ENCODE measurements at places on chromosomes 12 and 14.

GRCh38 chr12:98280152-98280551 lies 235.2 kb upstream of the TMPO start:
- no peak for DNase-seq

GRCh38 chr14:61179061-61179690 lies 102.0 kb downstream of the TMEM30B start:
- no peak for DNase-seq

- DNase-seq = no peak
Measured at GRCh38 chr14:89221109-89221810, 195.8 kb downstream of the FOXN3 start.

DNA sequence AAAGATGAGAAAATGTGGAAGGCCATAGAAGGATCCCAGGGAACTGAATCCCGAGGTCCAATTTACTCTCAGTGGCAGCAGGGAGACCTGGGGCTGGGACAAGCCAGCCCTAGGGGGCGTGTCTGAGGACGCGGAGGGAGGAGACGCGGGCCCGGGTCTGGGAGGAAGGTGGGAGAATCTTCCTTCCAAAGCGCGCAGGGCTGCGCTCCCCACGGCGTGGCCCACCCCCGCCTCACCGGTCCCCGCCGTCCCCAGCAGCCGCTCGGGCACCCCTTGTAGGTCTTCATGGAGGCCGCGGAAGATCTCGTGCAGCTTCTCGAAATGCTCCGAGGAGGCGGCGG lies 323 bp downstream of the VTI1B start:
- DNase-seq = peak; percentile 35

DNA sequence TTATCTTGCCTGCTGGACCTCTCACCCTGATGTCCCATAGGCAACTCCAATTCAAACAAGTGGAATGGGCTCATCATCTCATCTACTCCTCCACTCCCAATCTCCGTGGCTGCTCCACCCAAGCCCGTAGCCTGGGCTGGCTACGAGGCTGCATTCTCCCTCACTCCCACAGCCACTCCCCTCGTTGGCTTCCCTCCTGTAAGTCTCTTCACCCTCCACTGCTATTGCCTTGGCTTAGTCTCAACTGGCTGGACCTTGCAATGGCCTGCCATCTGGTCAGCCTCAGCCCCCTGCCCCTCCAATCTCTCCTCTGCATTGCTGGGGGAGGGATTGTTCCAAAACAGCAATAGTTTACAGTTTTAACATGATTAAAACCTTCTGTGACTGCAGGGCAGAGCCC lies 44.4 kb upstream of the PELI2 start:
- no peak for DNase-seq

DNA sequence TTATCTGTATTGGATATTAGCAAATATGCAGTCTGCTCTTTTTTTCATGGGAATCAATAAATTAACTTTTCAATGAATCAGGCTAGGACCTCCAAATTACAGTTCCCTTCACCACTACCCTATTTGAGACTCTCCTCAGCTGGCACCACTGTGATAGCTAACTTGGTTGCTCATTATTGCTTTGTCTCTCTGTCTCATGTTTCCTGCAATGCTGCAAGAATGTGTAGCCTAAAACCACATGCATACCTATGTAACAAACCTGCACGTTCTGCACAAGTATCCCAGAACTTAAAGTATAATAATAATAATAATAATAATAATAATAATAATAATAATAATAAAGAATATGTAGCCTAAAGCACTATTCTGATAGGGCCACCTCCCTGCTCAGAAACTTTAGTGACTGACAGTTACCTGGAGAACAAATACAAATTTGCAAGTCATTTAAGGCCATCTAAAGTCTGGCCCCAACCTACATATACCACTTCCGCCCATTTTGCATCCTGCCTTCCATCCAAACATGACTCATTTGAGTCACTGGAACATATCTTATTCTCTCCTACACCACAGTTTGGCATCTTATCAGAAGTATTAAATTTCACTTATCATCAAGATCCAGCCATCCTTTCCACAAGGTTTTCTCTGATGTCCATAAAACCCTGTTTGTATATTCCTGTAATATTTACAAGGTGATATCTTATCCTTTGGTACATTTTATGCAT lies 215.1 kb downstream of the LRRK2 start:
- no peak for DNase-seq

DNA sequence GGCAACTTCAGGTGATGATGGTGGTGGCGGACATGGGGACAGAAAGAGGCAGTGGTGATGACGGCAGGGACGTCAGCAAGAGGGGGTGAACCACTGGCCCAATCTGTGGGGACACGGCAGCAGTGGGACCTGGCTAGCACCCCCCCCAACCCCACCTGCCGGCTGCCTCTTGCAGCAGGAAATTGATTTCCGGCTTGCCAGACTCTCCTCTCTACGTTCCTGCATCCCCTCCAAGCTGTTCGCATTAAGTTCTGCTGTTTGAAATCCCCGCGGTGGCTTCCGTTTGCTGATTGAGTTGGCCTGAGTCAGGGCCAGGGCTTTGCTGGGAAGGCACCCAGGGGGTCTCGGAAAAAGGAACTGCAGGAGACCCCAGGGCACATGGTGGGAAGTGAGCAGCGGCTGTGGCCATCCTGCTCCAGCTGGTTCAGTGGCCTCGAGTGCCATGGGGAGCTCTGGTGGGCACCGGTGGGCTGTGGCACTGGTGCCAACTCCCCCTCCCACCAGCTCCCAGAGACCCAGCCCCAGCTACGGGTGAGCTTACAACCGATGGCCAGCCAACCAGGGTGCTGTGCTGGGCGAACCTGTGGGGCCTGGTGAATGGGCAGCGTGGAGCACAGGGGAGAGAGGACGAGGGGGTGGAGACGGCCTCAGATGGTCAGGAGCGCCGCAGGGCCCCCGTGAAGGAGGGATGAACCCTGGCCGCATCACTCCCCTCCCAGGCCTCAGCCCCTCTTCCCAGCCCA lies 14.6 kb upstream of the NUDT14 start:
- no peak for DNase-seq

DNA sequence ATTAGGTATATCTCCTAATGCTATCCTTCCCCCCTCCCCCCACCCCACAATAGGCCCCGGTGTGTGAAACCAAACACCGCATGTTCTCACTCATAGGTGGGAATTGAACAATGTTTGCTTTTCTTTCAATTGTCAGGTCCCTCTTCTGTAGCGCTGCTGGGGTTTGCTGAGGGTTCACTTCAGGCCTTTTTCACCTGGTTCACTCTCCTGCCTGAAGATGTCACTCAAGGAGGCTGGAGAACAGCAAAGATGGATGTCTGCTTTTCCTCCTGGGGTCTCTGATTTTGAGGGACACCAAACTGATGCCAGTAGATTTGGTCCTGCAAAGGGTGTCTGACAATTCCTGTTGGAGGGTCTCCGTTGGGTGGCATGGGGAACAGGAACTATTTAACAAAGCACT lies 35.8 kb downstream of the KLRK1 start:
- DNase-seq = no peak

DNA sequence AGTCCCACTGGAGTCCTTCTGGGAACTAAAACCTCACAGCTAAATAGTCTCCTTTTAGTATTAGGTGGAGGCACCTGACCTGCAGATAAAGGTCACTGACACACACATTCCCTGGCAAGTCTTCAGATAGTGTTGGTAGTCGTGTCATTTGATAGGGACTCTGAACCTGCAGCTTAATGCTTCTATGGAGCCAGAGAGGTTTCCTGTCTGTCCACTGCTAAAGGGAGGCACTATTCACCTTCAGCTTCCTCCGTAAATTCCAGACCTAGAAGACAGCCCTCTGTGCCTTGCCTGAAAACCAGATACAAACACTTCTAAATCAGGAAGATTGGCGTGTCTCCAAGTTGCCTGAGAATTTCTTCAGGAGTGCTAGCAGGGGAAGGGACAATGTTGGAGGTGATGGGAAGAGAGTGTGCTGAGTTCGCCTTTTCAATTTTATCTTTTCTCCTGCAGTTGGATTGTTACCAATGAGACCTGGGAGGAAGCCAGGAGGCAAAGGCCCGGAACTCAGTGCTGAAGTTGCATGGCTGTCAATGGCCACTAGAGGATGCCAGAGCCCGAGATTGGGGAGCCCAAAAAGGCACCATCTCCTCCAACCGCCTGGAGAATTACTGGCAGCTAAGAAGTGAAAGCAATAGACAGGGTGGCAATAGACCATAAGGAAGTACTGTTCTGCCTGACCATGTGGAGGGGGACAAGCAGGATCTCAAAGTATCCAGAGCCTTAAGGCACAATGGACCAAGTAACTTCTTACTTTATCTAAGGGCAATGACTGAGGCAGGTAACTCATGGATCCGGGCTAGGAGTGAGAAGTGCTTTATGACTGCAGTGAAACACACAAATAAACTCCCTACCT lies 81.6 kb upstream of the SCAF11 start:
- peak; percentile 79 for DNase-seq

GRCh38 chr12:66132408-66132807 lies 1.9 kb upstream of the LLPH start:
- no peak for DNase-seq

DNA sequence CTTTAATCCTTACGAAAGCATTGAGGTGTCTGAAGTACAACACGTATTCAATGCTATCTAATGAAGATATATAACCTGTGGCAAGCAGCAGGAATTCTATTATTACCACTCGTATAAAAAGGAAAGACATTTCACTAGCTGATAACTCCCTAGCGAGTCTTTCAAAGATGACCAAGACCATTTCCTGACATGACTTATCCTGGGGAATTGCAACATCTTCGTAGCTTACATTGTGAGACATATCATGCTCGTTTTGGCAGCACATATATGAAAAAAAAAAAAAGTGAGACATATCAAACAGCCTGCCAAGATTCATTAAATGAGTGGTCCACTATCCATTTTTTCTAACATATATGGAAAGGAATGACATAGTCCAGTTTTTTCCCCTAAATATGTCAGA lies 337.0 kb downstream of the FSCB start:
- DNase-seq = no peak

- DNase-seq = no peak
Measured at GRCh38 chr12:24421759-24422158, 472.3 kb upstream of the SOX5 start.

GRCh38 chr12:113929312-113929989 lies 36.7 kb downstream of the RBM19 start:
- no peak for DNase-seq
